ENCODE measurements at places on chromosomes 1 and 21. TPM values are rescaled to one million over a fixed set of nuclear protein-coding genes. Genes with fewer than 3 reads are reported as not detected.

The PRPF38B gene
- total RNA-seq, result 18.3 TPM

DNA sequence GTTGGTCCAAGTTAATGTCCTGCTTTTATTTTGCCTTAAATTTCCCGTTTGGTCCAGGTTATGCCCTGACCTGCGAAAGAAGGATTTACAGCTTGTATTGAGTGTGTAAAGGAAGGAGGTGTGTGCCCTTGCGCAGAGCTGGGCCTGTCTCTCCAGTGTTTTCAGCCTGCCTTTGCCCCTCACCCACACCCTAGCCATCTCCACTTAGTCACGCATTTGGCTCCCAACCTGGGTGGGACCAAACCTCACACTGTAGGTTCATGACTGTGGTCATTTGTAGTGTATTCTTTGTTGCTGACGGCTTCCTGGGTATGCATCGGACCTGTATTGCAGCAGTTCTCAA, 572 bp upstream of the SRSF10 start:
- no peak for DNase-seq

The FCER1A gene
- 0.88 TPM for total RNA-seq

The LCE6A gene
- not detected for total RNA-seq

DNA sequence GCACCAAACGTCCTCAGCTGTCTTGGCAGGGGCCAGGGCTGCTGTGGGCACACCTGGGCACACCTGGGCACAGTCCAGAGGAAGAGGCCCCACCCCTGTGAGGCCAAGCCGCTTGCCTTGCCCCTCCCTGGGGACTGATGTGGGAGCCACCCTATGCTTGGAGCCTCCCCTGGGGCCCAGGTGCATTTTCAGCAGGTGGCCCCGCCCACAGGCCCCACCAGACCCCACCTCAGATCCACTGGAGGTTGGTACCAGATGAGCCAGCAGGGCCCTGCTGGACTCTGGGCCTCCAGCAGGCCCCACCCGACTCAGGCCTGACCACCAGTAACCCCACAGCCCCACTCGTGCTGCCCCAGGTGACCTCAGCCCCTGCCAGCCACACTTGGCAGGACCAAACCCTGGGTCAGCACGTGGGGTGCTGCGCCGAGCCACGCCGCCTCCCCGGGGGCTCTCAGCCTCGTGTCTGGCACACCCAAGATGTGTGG, 8.8 kb downstream of the SLC19A1 start:
- DNase-seq, result peak; percentile 35

The SLC25A44 gene
- total RNA-seq, result 14.2 TPM

DNA sequence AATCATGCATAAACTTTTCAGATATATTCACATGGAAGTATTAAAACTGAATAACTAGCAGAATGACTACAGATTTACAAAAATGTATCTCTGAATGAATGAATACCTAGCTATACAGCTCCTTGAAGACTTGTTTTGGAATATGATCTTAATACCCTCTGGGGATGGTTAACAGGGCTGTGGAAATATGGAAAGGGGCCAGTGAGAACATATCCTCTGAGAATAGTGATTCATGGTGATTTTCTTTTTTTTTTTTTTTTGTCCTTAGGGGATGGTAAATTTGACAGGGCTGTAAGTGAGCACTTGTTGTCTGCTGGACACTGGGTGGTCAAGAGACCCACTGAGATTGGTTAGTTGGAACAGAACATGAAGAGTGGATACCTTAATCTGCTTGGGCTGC, 80.7 kb upstream of the HP1BP3 start:
- DNase-seq, result no peak

DNA sequence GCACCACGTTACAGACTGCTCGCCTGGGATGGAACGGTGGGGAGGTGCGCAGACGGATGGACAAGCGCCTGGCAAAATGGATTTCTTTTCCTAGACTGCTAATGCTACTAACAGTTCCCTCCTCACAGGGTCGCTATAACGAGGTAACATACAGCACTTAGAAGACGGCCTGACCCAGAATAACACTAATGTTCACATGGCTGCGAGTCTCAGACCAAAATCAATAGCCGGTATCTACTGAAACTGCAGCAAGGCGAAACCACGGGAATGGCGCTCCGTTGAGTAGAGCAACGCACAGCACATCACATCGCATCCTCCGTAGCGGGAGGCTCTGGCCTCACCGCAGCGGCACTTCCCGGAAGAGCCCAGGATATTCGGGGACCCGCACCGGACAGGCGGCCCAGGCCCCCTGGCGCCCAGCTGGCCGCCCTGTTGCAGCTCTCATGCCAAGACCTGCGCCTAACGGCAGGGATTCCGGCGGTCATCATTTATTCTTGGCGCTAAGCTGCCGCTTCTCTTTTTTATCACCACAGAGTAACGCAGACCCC, 46.6 kb downstream of the VPS26C start:
- no peak for DNase-seq

GRCh38 chr1:32727876-32728275, 25.3 kb upstream of the SYNC start:
- no peak for DNase-seq

- no peak for DNase-seq
These were observed 48.9 kb upstream of the POU3F1 start for GRCh38 chr1:38095454-38095931.

GRCh38 chr21:33871171-33871570, 44.4 kb downstream of the ATP5PO start:
- no peak for DNase-seq

The TMPRSS15 gene
- not detected for total RNA-seq

GRCh38 chr1:21283524-21283923, 6.7 kb downstream of the ECE1 start:
- DNase-seq, result no peak

The KIF21B gene
- total RNA-seq, result 0.83 TPM

DNA sequence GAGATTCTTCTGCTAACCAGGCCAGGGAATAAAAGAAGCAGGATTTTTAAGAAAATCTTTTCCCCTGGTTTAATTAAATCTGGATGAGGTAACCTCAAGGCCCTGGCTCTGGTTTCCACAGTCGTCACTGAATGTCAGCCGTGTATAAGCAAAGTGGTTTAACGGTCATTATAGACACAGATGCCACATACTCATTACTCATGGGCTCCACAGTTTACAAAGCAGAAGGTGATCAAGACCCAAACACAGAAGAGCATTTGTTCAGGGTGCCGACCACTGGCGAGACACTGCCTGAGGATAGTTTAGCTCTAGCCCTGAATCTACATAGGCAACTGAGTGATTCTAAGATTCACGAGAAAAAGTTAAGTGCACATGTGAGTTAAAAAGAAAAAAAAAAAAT, 27.8 kb upstream of the RAP1GAP start:
- no peak for DNase-seq

DNA sequence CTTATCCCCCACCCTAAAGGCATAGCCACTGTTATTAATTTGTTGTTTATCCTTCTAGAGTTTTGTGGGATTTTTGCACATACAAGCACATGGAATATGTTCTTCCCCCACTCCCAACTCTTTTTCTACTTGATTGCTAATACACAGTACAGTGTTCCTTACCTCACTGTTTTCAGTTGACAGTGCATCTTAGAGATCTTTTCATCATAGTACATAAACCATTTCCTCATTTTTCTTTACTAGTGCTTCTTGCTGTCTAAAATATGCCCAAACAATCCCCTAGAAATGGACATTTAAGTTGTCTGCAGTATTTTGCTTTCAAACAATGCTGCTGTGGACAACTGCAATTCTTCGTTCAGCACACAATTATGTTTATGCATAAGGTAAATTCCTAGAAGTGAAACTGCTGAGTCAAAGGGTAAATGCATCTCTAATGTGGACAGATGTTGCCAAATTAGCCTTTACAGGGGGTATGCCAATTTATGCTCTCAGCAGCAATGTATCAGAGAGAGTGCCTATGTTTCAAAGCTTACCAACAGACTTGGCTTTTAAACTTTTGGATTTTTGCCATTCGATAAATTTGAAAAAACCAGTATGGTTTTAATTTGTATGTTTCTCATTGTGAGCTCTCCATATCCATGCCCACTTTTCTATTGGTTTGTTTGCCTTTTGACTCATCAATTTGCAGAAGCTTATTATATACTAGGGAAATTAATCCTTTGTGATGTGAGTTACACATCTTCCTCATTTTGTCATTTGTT, 132.6 kb downstream of the MRPS6 start:
- no peak for DNase-seq

The KCNE2 gene
- not detected for total RNA-seq

The SMYD2 gene
- 20.4 TPM for total RNA-seq

The PFDN2 gene
- 54.7 TPM for total RNA-seq

The SPRR1B gene
- total RNA-seq, result not detected

- DNase-seq, result no peak
These were observed 24.7 kb downstream of the MFSD2A start for GRCh38 chr1:39979654-39980053.

The ESRRG gene
- total RNA-seq, result 38.6 TPM

GRCh38 chr21:17708522-17709265, 96.0 kb upstream of the BTG3 start:
- DNase-seq, result no peak

GRCh38 chr1:164589961-164590507, 31.1 kb downstream of the PBX1 start:
- no peak for DNase-seq

DNA sequence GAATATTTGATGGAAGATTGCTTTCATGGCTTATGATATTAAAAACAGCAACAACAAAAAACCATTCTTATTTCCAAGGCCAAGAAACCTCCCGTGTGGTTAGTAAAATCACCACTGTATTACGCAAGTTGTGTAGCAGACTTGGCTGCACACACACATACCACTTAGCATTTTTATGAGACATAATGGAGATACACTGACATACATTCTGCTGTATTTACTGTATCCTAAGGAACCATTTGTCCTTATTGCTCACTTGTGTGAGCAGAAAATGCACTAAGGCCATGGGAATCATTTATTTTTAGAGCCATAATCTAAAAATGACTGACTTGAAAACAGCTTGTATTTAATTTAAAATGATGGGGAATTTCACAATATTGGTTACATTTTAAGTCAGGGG, 584 bp upstream of the C1orf141 start:
- DNase-seq, result no peak

DNA sequence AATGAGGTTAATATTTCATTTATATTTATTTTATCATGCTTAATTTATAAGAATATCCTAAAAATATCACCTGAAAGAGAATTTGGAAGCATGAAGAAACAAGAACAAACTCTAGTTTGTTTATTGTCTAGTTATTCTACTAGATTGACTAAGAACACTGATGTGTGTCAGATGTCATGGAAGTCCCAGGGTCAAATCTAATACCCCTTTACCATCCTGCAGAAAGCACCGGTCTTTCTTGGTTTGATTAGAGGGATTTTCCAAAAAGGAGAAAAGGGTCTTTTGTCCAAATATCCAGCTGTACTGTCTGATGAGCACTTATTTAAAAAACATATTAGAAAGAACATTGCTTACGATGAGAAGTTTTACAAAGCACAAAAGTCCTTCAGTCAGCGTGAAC, 20.7 kb upstream of the CR2 start:
- DNase-seq, result no peak

DNA sequence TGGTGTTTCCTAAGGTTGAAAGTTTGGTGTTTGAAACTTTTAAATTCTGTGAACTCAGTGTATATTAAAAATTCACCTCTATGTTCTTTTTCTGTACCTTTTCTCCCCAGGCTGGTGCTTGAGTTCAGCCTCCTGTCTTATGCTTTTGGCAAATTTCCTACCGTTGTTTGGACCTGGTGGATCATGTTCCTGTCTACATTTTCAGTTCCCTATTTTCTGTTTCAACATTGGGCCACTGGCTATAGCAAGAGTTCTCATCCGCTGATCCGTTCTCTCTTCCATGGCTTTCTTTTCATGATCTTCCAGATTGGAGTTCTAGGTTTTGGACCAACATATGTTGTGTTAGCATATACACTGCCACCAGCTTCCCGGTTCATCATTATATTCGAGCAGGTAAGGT, 24.9 kb upstream of the AXDND1 start:
- no peak for DNase-seq

- DNase-seq, result no peak
These were observed 22.6 kb downstream of the NPL start for GRCh38 chr1:182811975-182812722.

- DNase-seq, result no peak
These were observed 28.1 kb upstream of the ZYG11A start for GRCh38 chr1:52814465-52814864.

GRCh38 chr1:81032374-81032773, 768.4 kb upstream of the ADGRL2 start:
- DNase-seq, result no peak

DNA sequence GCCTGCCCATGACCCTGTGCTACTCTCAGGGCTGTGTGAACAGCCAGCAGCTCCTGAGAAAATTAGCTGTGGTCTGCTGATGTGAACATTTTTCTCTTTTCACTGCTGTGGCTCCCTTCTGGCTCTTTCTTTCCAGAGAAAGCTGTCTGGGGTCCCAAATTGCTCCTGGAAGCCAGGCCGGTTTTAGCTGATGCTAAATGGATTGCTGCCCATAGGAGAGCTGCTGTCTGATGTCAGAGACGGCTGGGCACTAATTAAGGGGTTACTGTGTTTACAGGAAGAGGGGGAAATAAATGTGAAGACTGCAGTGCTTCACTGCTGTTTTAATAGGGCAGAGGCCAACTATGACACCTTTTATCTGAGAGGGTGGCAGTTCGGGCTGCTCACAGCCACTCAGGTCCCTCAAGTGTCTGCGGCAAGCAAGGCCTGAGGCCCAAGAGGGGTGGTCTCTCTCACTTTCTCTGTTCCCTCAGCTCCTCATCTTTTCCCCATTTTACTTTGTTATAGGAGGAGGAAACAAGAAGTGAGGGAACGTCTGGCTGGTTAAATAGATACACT, 106.0 kb upstream of the GNG12 start:
- no peak for DNase-seq

DNA sequence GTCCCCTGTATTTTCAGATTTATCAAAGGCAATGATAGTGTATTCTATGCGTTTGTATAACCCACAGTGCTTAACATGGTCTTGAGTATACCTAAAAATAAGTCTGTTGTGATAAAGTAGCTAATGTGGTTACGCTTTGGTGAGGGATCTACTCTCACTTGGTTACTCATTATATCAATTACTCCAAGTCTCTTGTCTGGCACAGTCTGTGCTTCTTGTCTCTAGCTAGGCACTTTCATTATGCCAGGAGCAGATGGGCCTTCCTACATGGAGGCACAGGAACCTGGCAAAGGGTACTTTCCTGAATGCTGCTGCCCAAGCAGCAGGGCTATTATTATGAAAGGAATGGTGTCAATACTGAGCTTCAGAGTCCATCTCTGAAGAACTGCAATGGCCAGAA, 4.2 kb upstream of the PTPN22 start:
- no peak for DNase-seq

The KRTAP7-1 gene
- not detected for total RNA-seq

The HES3 gene
- not detected for total RNA-seq

The WASF2 gene
- 64.4 TPM for total RNA-seq

DNA sequence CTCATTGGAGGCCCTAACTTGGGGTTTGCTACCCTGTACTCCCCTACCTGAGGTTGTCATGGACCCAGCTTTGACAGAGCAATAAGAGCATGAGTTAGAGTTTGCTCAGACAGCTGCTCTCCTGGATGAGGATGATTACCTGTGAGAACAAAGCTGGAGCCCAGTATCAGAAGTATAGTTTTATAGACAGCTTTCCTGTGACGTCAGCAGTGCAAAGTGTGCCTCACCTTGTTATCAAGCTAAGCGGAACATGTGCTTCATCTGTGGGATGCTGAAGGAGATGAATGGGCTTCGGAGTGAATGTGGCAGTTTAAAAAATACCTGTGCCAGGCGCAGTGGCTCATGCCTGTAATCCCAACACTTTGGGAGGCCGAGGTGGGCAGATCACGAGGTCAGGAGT, 5.4 kb upstream of the WDR47 start:
- no peak for DNase-seq

Data from right cardiac atrium (tissue), 5 donors.